ENCODE measurements at places on chromosomes 12 and 14.

DNA sequence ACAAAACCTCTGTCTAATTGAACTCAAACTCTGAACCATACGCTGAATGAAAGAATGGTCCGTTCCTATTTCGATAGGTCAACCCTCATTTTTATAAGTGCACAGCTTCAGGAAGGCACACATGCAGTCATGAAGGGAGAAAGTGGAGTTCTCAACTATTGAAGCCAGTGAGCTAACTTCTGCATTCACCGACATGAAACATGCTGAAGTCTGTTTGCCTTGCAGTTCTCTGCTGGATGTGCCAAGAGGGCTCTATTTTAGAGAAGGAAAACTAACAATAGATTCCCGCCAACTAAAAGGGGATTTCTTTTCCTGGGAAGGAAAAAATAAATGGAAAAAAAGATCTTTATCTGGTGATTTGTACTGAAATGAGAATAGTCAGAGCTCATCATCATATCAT lies 191.0 kb upstream of the PLEKHG7 start:
- no peak for DNase-seq

- DNase-seq: no peak
Observed at GRCh38 chr14:73749706-73750530, 35.7 kb upstream of the PNMA1 start.

GRCh38 chr12:59115995-59116394 lies 195.7 kb upstream of the LRIG3 start:
- no peak for DNase-seq

DNA sequence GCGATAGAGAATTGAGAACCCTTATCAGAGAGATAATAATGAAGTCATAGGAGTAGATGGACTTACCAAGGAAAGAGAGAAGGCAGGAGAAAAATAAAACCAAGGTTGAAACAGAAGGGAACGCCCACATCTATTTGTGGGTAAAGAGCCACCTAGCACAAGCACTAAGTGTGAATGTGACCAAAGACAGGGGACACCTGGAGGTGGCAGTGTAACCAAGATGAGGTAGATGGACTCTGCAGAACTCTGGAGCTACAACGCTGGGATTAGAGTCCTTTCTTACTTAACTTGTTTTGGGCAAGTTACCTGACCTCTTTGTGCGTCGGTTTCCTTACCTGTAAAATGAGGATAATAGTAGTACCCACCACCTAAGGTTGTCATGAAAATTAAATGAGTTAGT lies 101.9 kb downstream of the SLC5A8 start:
- no peak for DNase-seq

GRCh38 chr12:55739025-55739378 lies 3.9 kb upstream of the GDF11 start:
- no peak for DNase-seq

- DNase-seq: no peak
Observed at GRCh38 chr12:88503281-88503703, 77.0 kb downstream of the KITLG start.

DNA sequence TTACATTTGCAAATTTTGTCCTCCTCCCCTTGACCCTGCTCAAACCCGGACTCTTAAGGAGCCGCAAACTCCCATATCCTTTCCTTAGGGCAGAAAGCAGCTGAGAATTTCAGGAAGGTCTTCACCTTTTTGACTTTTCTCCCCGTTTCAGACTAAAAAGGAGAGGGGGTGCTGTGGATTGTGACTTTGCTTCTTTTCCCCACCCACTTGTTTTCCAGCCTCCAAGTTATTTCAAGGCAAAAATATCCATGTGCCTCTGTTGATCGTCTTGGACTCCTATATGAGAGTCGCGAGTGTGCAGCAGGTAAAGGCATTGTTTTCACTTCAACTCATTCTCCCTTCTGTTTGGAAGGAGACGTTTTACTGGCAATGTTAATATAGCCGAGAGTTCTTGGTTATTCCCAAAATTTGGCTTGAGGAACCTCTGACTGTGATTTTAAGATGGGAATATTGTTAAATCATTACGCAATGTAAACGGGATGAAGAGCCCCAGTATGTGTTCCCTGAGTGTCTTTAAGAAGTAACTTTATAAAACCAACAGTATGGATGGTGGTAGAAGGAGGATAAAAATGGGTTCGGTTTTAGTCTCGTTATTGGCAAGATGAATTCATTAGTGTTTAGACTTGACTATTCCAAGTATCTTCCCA lies 663 bp downstream of the LRRK2 start:
- no peak for DNase-seq
